Amniotic epithelial cell (primary cell): ENCODE measurements at places on chromosomes 7 and 10.

GRCh38 chr7:20793694-20794394 is 7.2 kb upstream of the SP8 start:
- DNase-seq = no peak

DNA sequence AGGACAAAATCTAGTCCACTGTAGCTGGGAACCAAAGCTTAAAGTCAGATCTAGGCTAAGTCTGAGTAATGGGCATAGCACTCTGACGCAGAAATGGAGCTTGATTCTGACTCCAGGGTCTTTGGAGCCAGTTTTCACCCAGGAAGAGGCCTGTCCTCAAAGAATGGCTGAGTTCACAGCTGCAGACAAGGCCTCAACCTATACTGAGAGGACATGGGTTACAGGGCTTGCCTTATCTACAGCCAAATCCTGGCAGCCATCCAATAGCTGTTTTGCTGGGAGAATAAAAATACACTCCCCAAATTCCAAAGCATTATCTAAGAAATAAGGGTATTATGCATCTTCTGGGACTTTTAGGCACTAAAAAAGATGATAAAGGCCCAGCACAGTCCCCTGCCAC is 154.8 kb downstream of the RAPGEF5 start:
- no peak for DNase-seq

DNA sequence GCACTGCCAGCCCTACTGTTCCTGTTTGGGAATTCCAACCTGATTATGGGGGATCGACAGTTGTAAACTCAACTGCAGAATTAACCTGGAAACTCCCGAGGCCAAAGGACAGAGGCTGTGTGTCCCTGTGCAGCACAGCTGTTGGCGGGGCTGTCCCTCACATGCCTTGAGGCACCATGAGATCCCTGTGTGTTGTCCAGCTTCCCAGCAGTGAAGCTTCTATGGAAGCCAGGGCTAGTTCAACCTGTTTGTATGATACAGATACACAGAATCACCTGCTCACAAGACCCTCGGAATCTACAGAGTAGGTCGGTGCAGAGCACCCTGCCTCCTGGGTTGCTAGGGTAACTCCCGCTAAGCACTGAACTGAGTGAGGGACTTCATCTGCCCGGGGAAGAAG is 61.0 kb upstream of the EFCAB10 start:
- no peak for DNase-seq

DNA sequence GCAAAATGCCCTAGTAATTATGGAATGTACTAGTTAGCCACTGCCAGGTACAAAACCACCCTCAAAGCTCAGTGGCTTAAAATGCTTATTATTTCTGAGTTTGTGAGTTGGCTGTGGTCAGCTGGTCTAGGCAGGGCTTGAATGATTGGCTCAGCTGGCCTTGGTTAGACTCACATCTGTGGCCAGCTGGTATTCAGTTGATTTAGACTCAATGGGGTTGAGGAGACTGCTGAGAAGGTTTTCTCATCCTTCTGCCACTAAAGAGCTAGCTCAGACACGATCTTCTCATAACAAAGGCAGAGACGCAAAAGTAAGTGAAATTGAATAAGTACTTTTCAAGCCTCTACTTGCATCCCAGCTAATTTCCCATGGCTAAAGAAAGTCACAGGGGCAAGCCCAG is 57.1 kb upstream of the CYP2C18 start:
- peak; percentile 4 for DNase-seq

DNA sequence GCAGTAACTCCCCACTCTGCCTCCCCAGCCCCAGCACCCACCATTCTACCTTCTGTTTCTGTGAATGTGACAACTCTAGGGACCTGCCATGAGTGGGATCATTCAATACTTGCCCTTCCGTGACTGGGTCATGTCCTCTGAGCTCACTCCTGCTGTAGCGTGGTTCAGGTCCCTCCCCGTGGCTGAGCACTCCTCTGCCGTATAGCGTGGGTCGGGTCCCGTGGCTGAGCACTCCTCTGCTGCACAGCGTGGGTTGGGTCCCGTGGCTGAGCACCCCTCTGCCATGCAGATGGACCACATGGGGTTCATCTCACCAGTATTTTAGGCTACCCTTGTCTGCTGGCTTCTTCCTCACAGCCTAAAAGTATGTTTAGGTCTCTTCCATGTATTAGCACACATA is 43.0 kb downstream of the INSIG1 start:
- DNase-seq = no peak

DNA sequence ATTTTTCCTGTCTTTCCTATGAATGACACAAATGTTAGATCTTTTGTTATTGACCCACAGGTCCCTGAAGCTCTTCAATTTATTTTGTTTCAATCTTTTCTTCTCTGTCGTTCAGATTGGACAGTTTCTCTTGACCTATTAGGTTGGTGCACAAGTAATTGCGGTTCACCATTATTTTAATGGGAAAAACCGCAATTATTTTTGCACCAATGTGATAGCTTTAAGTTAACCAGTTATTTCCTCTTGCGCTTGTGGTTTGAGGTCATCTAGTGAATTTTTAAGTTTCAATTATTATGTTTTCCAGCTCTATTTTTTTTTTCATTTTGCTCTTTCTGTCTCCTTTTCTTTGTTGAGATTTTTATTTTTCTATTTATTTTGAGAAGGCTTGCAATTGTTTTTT is 399.2 kb downstream of the INHBA start:
- DNase-seq = no peak

GRCh38 chr10:131620314-131620713 is 280.5 kb upstream of the PPP2R2D start:
- no peak for DNase-seq

DNA sequence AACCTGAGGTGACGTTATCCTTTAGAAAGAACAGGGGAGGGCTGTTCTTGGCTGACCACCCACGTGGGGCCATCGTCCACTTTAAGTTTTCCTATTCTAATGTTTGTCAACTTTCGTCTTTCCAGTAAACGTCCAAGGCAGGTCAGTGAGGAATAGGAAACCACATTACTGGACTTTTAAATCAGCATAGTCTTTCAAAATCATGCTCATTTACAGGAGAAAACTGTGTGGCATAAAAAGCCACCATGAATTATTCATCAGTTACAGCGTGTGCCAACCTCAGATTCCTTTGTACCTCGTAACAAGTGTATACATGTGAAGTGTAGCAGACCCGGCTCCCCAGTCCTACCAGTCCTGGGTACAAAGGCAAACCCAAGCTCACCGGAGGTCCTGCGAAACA is 25.1 kb upstream of the ABLIM1 start:
- DNase-seq = no peak

DNA sequence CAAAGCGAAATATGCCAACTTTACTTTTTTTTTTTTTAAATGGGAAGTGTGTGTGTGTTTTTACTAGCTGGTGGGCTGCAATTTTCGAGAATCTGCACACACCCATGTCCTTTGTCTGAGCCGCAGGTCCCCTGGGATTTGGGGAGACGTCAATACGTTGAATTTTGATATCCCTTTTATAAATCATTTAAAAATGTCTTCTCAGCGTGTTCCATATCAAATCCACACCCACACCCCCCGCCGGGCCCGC is 404 bp upstream of the FMC1 start:
- DNase-seq = no peak

DNA sequence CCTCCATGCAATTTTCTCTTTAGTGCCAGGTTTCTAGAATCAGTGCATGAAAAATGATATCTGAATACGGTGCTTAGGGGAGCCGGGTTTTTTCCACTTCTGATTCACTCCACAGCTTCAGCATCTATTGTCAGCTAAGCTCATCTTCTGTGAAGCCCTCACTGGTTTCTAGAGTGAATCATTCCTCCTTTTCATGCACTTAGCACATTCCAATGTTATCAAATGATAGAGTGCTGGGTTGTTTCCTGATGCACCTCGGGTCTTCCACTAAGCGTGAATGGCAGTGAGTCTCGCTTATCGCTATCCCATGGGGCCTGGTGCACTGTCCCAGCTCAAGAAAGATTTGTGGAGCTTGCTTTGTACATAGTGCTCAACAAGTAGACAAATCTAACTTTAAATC is 170.9 kb upstream of the RHEB start:
- DNase-seq = peak; percentile 95

GRCh38 chr10:92054807-92055206 is 131.2 kb downstream of the BTAF1 start:
- DNase-seq = no peak

DNA sequence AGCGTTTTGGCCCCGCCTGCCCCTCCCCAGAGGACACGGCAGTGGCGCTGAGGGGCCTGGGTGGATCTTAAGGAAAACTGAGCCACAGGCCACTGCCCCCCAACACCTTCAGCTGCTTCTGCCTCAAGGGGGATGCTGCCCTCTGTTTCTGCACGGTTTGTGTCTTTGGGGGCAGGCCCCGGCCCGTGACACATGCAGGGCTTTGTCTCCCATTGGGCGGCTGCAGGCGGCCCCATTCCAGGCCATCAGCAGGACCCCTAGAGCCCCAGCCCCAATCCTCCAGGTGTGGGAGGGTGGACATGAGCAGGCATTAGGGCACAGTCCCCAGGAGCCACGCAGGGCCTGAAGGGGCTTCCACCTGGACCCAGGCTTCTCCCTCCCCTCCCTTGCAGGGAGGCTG is 25.3 kb upstream of the PPP2R2D start:
- DNase-seq = no peak

- DNase-seq = no peak
Measured at GRCh38 chr10:72792288-72792687, 100.3 kb downstream of the MCU start.

- peak; percentile 57 for DNase-seq
Measured at GRCh38 chr10:48655411-48656240, 29.0 kb upstream of the WDFY4 start.

DNA sequence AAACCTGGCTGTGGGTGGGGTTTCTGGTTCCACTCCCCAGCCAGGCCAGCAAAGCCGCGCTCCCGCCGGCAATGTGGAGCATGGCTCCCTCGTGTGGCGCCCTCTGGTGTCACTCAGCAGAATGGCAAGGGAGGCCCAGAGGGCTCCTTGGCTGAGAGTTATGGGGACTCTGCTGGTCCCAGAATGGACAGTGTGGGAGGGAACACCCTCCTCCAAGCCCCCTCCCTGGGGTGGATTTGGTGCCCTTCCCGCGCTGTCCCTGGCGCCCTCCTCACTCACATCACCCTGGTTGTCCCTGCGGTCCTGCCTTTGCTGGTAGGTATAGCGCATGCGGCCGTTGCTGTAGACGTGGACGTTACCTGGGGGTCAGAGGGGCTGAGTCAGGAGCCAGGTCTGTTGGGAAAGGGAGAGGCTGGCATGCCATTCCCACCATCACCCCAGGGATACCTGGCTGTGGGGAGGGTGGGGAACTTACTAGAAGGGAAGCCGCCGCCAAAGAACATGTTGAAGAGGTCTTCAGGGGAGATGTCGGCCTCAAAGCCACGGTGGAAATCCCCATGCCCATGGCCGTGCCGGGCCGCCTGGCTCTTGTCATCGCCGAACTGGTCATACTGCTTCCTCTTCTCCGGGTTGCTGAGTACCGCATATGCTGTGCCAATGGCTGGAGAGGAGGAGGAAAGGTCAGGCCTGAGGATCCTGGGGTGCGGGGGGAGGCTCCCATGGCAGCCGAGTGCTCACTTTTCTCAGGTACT is 14.0 kb downstream of the DNAJB12 start:
- DNase-seq = peak; percentile 54

- no peak for DNase-seq
Measured at GRCh38 chr10:15763006-15763405, 43.3 kb upstream of the ITGA8 start.

DNA sequence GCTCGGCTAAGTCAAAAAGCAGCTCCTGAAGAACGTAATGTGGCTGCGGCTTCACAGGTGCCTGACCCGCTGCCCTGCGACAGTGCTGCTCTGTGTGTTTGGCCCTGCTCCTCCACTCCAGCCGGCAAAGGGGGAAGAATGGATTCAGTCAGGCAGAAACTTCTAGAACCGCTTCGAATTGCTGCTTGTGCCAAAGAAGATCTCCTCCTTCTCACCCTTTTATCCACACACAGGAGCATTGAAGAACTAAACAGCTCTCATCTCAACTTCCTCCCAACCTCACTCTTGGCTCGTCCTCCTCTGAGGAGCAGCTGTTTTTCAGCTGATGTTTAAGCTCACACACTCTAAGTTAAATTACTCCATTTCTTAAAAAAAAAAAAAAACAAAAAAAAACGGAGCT is 651.4 kb downstream of the INHBA start:
- no peak for DNase-seq

DNA sequence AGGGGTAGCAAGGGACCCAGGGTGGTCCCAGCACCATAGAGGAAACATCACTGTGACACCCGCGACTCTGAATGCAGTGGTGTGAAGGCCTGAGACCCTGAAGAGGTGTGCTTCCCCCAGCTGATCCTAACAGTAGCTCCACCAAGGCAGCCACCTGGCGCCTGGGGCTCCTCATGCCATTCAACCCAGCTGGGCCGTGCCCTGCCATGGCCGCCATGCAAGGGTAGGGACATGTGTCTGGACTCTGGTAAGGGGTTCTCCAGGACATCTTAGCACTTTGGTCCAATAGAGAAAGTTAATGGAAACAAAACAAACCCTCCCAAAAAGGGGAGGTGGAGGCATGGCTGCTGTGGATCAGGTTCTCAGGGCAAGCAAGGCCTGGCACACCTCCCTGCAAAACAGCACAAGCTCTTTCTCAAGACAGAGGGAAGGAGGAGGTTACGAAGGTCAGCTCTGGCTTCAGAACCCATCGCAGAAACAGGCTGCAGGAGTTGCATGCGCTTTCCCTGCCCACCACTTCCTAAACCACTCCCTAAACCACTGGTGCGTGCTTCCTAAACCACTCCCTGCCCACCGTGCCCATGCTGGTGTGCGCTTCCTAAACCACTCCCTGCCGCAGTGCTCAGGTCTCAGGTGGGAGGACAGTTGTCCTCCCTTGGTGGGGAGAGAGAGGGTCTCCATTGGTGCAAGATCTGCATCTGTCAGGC is 108.7 kb downstream of the LARP4B start:
- DNase-seq = no peak

GRCh38 chr10:102024799-102025198 is 31.2 kb downstream of the ARMH3 start:
- no peak for DNase-seq

- no peak for DNase-seq
Measured at GRCh38 chr10:80619036-80619435, 81.3 kb downstream of the SH2D4B start.

DNA sequence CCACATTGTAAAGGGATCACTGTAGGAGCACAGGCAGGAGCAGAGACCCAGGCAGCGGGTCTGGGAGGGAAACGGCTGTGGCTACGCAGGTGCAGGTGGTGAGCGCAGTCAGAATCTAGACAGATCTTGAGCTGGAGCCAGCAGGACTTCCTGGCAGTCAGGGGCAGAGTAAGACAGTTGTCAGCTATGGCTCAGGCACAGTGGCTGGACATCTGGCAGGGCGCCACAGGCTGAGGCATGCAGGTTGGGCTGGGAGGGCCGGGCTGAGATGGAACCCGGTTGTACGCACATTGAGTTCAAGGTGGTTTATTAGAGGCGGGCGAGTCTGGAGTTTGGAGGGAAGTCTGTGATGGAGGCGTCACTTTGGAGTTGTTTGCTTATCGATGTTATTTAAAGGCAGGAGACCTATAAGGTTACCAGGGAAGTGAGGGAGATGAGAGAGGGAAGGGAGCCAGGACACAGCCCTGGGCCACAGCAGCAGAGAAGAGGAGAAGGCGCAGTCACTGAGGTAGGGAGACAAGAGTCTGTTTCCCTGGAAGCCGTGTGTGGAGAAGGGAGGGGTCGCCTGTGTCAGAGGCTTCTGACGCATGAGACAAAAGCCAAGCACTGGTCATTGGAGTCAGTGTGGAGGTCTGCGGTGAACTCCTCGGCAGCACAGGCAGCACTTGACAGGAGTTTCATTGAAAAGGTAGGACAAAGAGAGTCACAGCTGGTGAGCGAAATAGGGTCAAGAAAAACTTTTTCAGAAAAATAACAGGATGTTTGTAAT is 73.8 kb downstream of the LANCL2 start:
- no peak for DNase-seq

GRCh38 chr7:1539882-1540775 is 9.6 kb downstream of the MAFK start:
- no peak for DNase-seq
